ENCODE measurements at places on chromosomes 7 and 10.

DNA sequence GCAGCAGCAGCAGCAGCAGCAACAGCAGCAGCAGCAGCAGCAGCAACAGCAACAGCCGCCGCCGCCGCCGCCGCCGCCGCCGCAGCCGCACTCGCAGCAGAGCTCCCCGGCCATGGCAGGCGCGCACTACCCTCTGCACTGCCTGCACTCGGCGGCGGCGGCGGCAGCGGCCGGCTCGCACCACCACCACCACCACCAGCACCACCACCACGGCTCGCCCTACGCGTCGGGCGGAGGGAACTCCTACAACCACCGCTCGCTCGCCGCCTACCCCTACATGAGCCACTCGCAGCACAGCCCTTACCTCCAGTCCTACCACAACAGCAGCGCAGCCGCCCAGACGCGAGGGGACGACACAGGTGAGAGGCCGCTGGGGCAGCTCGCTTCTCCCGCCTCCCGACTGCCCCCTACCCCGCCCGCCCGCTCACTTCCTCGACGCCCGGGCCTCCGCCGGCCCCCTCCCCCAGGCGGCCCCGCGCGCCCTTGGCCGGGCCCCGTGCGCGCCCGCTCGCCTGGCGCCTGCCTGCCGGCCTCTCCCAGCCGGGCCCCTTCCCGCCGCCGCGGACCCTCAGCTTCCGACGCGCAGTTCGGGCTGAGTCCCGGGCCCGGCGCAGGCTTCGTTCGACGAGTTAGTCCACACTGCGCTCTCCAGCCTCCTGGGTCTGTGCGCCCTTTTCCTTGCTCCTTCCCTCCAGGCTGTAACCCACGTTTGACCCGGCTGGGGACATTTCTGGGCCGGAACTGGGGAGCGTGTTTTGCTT is 882 bp downstream of the DLX6 start:
- DNase-seq: no peak

DNA sequence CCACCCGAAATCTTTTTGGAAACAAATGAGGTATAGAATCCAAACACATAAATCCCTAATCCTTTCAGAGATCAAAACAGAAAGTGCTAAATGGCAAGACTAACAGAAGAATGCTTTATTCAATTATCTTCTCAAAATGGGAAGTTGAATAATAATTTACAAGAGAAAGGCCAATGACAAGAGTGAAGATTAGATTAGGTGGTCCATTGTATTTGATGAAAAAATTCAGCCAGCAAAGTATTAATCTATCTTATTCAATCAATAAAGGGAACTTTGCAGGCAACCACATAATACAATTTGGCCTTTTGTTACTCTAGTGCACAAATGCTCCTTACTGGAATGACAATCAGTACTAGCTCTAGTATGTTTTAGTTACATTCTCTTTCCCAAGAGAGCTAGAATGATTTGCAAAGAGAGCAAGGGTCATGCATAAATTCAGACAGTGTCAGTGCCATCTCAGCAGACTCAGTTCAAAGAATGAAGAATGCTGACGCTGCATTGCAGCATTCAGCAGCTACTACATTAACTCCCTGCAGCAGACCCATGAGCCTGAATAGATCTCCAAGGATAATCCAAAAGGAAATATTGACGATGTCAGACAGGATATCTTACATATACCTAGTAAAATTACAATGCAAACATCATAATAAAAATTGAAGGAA is 131.8 kb downstream of the ANK3 start:
- no peak for DNase-seq

- no peak for DNase-seq
Observed at GRCh38 chr10:103724771-103725170, 130.6 kb downstream of the SH3PXD2A start.

GRCh38 chr10:42888504-42889095 is 106.0 kb downstream of the BMS1 start:
- no peak for DNase-seq

GRCh38 chr10:6917125-6917524 is 337.0 kb upstream of the PRKCQ start:
- no peak for DNase-seq

GRCh38 chr7:101565601-101566209 is 63.4 kb downstream of the MYL10 start:
- DNase-seq: no peak

GRCh38 chr10:127227027-127227426 is 30.6 kb upstream of the INSYN2A start:
- DNase-seq: no peak

GRCh38 chr7:57424515-57425238 is 25.3 kb upstream of the ZNF716 start:
- no peak for DNase-seq

DNA sequence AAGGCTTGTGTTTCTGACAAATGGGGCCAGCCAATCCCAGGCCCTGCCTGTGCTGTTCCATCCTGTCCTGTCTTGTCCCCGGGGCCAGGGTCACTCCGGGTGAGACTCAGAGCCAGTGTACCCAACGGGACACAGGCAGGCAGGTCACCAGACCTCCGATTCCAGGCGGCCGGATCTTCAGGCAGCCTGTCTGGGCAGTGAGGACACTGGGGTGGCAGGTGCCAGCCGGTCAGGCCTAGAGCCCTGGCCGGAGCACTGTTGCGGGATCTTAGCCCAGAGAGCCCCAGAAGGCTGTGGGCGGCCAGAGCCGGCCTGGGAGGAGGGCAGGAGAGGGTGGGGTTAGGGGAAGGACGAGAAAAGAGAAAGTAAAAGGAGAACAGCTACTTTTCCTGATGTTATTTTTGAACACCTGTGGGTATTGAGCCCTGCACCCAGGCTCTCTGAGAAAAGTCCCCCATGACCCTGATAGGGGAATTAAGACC is 134.3 kb upstream of the TNRC18 start:
- no peak for DNase-seq

DNA sequence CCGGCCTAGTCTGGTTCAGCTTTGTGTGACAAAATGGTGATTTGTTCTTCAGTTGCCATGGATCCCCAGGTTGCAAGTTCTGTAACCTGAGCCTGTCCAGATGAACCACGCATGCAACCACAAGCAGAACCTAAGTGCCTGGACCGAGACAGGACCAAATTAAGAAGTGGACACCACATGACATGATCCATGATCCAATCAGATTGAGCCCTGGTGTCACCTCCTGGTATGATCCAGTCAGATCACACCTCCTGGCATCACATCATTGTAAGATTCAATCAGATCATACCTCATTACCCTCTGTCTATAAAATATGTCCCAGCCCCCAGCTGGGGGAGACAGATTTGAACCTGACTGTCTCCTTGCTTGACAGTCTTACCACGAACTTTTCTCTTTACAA is 70.0 kb downstream of the MALSU1 start:
- no peak for DNase-seq

GRCh38 chr10:104316321-104317099 is 21.8 kb downstream of the ITPRIP start:
- DNase-seq: no peak

- DNase-seq: no peak
Observed at GRCh38 chr7:42445691-42446090, 208.7 kb upstream of the GLI3 start.

DNA sequence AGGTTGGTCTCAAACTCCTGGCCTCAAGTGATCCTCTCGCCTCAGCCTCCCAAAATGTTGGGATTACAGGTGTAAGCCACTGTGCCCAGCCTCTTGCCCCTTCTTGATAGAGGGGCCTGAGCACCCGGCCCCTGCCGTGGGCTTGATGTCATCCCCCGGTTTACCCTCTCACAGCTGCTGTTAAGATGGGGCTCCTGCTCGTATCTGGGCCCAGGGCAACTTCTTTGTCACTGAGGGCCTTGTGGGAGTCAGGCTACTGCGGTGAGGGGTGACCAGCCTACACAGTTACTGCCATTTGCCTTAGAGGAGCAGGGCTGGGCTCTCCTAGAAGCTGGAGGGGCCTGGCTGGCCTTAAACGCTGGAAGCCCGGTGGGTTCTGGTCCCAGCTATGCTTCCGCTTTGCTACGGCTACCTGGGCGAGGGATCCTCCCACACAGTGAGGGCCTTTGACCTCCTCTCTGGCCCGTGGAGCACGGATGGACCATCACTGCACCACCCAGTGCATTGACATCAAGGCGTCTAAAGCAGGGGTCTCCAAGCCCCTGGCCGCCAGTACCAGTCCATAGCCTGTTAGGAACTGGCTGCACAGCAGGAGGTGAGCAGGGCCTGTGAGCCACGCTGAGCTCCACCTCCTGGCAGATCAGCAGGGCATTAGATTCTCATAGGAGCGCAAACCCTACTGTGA is 1.1 kb upstream of the TMEM130 start:
- no peak for DNase-seq

GRCh38 chr7:30923009-30923773 is 11.5 kb downstream of the AQP1 start:
- DNase-seq: no peak

DNA sequence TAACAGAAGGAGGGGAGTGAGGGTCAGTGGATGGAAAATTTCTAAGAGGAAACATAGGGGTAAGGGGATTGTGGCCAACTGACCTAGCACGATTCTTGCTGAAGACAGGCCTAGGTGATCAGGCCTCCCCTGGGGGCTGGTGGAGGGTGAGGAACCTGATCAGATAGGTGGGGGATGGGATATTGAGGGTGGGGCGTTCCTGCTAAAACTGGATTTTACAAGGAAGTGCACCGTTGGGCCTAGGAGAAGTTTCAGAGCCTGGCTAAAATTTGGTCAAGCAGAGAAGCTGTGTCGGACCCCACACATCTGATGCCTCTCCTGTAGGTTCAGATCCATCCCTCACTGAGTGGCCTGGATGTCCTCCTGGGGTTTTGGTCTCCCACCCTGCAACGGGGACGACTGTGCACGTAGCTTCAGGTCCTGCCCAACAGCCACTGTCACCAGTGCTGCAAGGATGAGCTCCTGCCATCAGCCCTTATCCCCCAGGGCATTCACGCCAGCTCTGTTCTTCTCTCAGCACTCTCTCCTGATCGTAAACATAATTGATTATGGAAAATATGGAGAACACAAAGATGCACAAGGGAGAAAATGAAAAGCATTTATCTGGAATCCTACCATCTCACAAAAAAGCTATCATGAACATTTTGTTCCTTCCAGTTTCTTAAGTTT is 89.9 kb downstream of the ADCY1 start:
- DNase-seq: no peak

GRCh38 chr10:17236468-17237148 is 8.6 kb downstream of the VIM start:
- DNase-seq: no peak

DNA sequence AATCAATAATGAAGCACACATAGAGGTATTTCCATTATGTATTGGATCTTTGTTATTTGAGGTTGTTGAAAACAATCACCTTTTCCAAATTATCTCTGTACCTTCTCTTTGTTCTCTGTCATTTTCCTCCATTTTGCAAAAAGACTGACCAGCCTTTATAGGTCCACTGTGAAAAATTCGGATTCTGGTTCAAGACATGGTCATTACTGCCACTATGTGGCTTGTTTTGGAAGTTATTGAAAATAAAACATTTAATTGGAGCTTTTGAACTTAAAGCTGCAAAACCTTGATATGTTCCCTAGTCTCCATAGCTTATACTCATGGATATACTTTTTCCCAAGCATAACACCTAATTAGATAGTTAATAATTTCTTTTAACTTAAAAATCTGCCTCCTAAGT is 1094.4 kb downstream of the NRG3 start:
- peak; percentile 15 for DNase-seq

- no peak for DNase-seq
Observed at GRCh38 chr10:120511165-120511564, 54.1 kb downstream of the PLPP4 start.

GRCh38 chr10:7529638-7530037 is 118.8 kb upstream of the SFMBT2 start:
- no peak for DNase-seq

DNA sequence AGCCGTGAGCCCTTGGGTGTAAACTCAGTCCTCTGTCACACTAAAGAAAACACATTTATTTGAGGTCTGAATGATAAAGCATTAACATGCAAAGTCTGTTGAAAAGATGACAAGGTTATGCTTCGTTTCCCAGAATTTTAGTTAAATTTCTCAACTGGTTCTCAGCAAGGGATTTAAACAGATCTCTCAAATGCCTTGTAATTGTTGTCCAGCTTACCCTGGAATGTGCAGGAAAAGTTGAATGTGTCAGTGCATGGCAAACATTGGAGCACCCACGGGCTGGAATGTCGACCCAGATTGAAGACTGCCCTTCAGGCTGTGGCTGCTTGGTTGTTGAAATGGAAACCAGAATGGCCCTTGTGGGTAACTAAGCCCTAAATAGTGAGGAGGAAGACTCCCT is 191.8 kb downstream of the TRIL start:
- no peak for DNase-seq

DNA sequence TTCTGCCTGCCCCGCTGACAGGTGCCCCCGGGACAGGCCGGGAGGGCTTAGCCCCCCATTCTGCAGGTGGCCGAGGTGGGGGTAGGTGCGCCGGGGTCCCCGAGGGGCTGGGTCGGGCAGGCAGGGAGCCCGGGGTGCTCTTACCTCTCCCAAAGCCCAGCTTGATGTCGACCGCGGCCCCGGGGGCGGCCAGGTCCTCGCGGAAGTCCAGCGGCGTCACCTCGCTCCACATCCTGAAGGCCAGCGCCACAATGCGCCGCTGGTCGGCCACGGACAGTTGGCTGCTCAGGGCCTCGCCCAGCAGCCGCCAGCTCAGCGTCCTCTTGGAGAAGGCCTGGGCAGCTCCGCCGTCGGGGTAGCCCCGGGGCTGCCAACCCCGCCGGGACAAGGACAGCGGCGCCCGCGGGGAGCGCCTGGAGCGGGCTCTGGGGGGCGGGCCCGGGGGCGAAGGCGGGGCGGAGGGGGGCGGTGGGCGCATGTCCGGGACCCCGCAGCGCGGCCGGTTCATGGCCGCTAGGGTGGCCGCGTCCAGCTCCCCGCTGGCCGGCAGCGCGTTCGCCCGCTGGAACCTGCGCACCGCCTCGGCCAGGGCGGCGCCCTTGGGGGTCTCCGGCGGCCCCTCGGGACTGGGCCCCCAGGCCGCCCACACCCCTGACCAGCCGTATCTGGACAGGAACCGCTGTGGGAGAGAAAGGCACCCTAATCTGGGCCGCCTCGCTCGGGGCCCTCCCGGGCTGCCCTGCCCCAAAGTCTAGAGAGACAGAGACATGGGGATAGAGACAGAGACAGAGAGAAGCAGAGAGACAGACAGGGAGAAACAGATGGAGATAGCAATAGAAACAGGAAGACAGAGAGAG is 1.7 kb downstream of the MMP21 start:
- DNase-seq: no peak

DNA sequence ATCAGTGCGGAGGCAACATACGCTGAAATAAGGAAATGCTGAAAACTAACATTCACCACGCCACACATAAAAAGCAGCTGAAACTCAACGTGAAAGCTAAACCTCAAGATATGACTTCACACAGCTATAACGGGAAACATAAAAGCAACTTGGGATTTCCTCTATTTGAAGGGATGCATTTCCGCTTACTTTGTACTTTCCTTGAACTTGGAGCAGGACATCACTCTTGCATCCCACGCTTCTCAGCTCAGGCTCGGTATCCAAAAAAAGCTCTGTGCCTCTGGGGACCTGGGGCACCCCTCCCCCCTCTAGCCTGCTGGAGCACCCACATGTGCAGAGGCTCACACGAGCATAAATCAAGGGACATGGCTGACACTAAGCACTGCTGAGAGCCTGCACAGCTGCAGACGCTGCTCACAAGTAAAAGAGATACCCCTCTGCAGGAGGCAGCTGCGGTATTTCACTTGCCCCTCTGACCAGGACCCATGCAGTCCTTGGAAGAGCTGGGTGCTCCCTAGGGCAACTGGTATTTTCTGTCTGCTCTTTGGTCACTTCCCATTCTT is 34.2 kb downstream of the PARD3 start:
- DNase-seq: peak; percentile 51
